Mononuclear cell (primary cell): ENCODE measurements at places on chromosomes 4 and X. TPM values are rescaled to one million over a fixed set of nuclear protein-coding genes. Genes with fewer than 3 reads are reported as not detected.

MAML3 gene
- 4.4 TPM for total RNA-seq

TMEM35A gene
- not detected for total RNA-seq

KCNIP4 gene
- total RNA-seq = not detected

AREG gene
- total RNA-seq = 20.1 TPM

SERTM2 gene
- total RNA-seq = under 0.01 TPM

MMAA gene
- 5.2 TPM for total RNA-seq
